CD4-positive, alpha-beta T cell treated with Interleukin-12 subunit alpha and Interleukin-12 subunit beta, for 1 hour (primary cell): ENCODE measurements at places on chromosomes 5 and 9.

DNA sequence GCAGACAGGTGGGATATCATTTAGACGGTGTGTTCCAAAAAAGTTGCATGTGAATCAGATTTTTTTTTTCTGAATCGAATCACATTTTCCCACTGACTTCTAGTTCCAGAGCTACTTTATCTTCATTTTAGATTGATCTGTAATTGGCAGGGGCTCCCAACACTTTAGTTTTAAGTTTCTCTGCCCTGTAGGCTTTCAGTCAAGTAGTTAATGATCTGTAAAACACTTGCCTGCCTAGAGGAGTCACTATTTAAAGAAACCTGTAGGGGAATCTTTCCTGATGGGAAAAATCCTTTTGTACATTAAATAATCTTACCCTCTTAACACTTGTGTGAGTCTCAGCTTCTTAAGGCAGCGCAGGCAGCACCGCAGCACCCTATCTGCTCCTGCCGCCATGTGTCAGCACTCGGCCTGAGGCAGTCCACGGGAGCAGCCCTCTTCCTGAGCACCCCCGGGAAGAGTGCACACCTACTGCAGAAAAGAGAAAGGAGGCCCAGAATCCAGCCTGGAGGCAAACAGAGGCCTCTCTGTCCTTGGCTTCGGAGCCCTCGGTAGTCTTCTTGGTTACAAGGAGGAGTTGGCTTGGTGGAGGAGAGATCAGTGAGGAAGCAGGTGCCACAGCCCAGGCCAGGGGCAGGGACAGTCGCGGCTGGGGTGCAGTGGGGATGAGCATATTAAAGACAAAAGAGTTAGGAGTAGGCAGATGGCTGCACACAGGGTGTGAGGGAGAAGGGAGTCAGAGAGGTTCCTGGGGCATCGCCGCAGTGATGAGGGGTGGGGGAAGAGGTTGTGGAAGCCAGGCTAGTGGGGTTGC is 209.3 kb downstream of the GAPVD1 start:
- DNase-seq: no peak

DNA sequence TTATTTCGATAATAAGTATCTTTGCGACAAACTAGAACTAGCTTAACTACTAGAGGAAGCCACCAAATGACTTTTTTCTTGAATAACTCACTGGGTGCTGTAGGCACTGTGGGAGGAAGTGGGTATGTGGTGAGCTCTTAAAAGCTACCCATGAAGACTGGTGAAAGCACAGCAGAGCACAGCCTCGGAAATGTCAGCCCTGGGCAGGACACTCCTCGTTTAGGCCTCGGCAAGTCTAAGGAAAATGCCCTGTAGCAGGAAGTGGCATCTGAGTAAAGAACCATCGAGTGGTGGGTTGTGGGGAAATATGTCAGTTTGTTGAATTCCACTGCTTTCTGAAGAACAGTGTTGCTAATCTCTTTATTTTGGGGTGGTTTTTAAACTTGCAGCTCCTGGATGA is 44.0 kb upstream of the NCS1 start:
- DNase-seq: peak; percentile 80

DNA sequence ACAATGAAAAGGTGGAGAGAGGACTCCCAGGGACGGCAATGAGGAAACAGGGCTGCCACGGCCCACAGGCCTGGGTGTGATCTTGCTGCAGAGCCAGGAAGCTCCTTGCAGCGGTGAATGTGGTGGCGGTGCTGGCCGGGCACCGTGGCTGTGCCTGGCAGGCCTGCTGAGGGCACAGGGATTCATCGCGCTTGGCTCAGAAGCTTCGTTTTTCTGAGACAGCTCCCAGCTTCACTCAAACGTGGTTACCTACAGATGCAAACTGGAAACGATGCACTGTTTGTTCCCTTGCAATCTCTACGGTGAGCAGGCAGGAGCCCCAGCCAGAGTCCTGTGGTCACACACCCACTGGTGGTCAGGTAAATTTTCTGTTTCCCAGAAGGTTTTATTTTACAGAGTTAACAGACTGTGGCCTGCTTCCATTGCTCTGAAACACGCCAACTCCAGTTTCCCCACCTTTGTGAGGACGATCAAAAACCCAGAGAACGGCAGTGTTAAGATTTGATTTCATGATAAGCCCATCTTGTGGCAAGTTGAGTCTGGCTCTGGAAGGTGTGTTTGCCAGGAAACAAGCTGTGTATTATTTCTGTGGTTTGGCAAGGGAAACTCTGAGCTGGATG is 183.9 kb downstream of the AUH start:
- no peak for DNase-seq

DNA sequence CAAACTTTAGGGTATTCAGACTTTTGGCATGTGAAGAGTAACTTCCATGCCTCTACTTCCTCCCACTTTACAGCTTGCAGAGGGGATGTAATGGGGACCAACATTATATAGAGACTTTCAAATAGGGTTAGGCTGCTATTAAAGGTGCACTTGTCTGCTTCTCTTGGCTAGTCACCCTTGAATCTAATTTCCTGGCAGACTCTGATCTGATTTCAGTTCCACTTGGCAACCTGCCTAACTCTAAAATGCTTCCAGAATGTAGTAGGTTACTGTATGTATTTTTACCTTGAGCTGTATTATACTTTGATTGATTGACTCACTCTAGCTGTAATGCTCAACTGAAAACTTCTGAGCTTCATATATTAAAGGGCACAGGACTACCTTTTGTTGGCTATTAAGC is 693.4 kb downstream of the KCTD16 start:
- no peak for DNase-seq

- DNase-seq: no peak
These were observed 423 bp upstream of the NUP214 start for GRCh38 chr9:131125038-131125287.

- DNase-seq: no peak
These were observed 145.0 kb downstream of the SLC24A2 start for GRCh38 chr9:19643875-19644274.
